ENCODE measurements at places on chromosomes 5 and 9.

DNA sequence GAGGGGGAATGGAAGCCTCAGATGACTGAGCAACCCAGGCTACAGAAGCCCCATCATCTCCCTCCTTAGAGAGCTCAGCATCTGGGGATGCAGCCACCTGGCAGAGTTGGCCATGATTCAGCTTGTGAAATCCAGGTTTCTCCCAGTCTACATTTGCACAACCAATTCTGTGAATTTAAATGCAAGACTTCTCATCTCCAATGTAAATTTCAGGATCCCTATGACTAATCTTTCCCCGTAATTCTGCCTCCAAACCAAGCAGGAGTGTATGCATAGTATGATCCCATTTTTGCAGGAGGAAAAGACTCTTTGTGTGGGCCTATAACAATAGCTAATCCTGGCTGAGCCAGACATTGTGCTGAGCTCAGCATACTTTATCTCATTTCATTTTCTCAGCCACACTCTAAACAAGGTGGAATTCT lies 59.6 kb upstream of the IL17B start:
- no peak for DNase-seq

DNA sequence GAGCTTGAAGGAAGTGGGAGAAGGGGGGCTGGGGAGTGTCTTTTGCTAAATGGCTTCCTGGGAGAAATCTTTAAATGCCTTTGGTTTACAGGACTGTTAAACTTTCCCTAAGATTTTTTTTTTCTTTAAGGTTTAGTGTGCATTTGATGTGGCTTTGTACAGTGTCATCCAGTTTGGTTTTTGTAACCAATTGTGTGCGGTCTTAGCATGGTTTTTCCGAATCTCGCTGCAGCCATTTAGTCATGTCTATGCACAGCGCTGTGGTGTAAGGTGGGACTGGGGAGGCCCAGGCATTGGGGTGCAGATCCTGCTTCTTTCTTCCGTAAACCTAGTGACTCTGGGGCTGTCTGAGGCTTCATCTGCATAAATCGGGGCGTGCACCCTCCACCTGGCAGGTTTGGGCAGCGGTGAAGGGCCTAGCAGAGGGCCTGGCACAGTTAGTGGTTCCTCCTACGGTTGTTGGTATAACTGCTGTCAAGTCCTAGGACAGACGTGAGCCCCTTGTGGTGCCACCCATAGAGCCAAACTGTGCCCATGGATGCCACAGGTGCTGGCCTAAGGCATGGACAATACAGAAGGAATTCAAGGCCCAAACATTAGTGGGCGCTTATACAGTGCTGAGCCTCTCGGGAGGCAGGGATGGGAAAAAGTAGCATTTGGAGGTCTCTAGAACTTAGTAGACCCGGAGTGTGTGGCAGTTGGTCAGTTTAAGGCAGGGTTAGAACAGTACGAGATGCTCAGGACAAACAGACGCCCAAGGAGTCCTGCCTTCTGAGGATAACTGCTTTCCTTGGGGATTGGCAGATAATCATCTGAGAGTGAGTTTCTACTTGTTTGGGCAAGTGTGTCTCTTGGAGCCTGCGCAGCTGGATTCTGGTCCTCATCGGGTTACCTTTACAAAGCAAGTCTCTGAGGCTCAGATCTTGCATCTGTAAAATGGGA lies 1.5 kb downstream of the PRRC2B start:
- peak; percentile 53 for DNase-seq

DNA sequence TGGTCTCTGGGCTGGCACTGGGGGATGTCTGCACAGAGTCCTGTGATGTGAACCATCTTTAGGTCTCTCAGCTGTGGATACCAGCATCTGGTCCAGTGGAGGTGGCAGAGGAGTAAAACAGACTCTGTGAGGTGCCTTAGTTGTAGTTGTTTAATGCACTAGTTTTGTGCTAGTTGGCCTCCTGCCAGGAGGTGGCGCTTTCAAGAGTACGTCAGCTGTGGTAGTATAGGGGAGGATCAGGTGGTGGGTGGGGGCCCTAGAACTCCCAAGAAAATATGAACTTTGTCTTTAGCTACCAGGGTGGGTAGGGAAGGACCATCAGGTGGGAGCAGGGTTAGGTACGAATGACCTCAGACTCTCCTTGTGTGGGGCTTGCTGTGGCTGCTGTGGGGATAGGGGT lies 197.1 kb downstream of the TMC1 start:
- no peak for DNase-seq

DNA sequence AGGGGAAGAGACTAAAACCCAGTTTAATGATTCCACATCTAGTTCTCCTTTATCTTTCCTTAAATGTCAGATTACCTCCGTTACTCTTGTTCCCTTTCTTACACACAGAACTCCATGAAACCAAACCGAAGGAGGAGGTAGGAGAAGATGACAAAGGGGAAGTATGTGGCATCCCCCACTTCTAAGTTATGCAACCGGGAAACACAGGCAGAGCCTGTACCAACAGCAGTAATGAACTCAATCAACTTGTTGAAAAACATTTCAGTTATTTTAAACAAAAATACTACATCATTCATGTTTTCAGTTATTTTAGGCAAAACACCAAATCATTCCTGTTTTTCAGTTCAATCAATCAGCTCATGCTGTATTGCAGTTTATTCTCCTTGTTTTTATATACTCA lies 101.8 kb downstream of the PCSK1 start:
- DNase-seq: no peak

DNA sequence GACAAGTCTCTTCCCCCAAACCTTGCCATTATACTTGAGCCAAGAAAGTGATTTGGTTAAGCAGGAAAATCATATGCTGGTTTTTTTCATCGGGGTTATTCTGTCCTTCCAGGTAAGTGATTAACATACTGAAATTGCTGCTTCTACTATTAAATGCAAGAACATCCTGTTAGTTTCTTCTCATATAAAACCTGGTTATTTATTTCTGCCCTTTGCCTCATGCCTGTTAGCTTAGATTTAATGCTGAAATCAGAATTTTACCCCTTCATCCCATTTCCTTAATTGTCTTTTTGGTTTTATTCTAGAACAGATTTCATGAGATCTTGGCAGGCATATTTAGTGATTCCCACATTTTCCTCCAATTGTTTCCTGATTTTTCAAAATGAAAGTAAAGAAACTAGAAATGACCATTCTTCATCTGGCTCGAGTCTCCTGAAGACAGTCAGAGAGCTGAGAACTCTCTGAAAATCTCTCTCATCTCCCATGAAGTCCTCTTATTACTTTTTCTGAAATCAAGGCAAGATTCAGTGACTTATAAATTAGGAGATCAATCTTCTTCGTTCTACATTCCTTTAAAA lies 132.9 kb downstream of the NFIB start:
- DNase-seq: no peak

GRCh38 chr5:65924366-65925043 lies 1.9 kb upstream of the ERBIN start:
- DNase-seq: peak; percentile 15

- no peak for DNase-seq
Measured at GRCh38 chr5:167643631-167644280, 647.7 kb upstream of the WWC1 start.

- no peak for DNase-seq
Measured at GRCh38 chr5:60829490-60830266, 14.4 kb downstream of the ELOVL7 start.

DNA sequence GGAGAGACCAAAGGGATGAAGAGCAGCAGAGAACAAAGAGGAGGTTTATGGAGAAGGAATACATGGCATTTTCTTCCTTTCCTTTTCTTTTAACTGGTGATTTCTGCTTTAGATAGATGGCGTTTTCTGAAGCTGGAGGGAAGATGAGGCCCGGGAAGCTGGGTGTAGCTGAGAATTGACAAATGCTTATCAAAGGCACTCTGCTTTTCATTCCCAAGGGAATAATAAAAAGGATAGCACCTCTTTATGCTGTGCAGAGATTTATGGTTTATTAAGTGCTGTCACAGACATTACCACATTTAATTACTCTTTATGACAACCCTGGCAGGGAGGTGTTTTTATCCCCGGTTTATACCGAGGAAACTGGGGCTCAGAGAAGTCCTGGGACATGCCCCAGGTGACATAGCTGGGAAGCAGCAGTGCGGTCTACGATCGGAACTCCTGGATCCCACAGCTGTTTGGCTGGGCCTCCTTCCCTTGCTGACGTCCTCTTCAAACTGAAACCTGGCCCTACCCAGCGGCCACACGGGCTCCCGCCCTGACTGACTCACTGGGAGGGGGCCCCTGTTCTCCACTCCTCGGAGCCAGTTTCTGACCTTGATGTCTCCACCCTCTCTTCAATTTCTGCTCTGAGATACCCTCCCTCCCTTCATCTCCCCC lies 8.2 kb upstream of the EPB41L4B start:
- DNase-seq: no peak

DNA sequence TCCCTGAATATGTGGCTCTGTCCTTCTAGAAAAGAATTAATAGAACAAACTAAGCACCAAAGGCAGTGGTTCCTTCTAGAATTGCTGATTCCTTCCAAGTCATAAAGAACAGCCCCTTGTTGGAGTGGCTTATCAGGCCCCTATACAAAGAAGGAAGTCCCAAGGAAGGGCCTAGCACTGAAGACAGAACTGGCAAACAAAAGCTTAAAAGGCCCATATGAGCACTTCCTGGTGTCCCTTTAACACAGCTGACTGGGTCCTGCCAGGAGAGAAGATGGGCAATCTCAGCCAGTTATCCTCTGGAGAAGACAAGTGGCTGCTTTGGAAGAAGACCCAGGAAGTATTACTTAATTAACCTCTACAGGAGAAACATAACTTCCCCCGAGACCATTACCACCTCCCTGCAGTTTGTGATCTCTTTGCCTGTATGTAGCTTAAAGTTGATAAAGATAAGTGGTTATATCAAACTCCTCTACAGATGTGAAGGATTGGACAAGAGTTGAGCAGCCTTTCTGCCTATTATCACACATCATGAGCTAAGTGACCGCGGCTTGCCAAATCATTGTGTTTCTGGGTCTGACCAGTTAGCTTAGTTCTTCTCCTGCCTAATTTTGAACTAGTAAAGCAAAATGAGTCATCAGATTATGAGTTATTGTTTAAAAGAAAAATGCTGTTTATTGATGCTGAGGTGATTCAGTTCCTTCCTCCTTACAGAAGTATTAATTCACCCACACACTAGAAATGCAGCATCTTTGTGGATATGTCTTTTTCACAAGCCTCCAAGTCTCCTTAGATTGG lies 13.3 kb upstream of the STING1 start:
- no peak for DNase-seq

DNA sequence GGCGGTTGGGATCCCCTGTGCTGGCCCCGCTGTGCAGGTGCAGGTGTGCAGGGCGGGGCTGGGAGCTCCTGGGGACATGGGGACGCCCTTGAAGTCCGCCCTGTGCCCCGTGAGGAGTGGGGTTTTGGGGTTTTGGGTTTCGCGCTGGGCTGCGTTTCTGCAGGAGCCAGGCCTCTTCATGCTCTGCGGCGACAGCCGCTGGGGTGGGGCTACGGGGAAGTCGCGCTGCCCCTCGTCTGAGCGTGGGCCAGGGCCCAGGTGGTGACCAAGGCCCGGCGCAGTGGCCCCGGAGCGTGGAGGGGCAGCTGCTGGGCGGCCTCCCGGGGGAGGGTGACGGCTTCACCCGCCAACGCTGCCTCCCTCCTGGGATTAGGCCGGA lies 47.8 kb upstream of the IRX4 start:
- no peak for DNase-seq

DNA sequence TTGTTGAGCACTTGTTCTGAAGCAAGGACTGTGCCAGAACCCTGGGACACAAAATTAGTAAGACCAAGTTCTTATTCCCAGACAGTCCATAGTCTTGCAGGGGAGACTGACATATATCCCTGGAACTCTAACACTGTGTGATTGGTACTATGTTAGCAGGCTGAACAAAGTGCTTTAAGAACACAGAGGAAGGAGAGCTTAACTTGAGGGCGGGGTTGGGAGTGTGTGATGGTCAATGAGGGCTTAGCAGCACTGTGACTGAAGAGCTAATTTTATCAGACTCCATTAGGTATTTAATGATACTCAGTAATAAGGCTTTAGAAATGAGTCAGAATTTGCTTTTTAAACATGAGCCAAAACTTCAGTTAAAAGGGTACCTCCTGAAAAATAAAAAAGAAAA lies 14.9 kb upstream of the SPATA24 start:
- DNase-seq: no peak

- no peak for DNase-seq
Measured at GRCh38 chr9:29214690-29215253, 1641.5 kb upstream of the C9orf72 start.

DNA sequence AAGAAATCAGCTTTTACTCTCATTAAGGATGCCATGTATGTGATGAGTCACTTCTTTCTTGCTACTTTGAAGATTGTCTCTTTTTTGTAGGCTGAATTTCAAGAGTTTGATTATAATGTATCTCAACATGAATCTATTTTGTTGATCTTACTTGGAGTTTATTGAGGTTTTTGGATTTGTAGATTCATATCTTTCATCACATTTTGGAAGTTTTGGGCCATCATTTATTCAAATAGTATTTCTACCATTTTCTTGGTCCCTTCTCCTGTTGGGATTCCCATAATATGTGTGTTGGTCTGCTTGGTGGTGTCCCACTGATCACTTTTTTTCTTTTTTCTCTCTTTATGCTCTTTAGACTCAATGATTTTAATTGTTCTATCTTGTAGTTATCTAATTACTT lies 116.3 kb downstream of the CNTLN start:
- DNase-seq: no peak

- no peak for DNase-seq
Measured at GRCh38 chr9:31390403-31391025, 993.9 kb upstream of the ACO1 start.

- DNase-seq: no peak
Measured at GRCh38 chr5:136058039-136058971, 29.5 kb downstream of the TGFBI start.

GRCh38 chr5:1568201-1568979 lies 44.6 kb upstream of the LPCAT1 start:
- DNase-seq: no peak

- DNase-seq: no peak
Measured at GRCh38 chr5:65776441-65777141, 54.6 kb downstream of the NLN start.

DNA sequence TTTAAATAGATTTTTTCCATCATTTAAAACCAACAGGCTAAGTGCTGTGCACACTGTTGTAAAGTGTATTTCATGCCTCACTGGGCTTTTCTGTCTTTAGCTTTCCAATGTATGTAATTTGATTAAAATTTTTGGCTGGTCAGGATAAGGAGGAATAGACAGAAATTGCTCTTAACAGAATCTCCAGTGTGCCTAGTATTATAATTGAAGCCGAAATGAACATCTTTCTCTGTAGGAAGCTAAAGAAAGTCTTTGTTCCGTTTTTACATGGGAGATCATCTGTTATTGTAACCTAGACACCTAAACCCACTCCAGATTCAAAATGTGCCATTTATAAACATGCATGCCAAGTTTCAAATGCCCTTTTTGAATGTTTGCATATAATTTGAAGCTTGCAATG lies 54.5 kb upstream of the SMIM15 start:
- DNase-seq: no peak
